ENCODE measurements at places on chromosomes 16 and 17.

DNA sequence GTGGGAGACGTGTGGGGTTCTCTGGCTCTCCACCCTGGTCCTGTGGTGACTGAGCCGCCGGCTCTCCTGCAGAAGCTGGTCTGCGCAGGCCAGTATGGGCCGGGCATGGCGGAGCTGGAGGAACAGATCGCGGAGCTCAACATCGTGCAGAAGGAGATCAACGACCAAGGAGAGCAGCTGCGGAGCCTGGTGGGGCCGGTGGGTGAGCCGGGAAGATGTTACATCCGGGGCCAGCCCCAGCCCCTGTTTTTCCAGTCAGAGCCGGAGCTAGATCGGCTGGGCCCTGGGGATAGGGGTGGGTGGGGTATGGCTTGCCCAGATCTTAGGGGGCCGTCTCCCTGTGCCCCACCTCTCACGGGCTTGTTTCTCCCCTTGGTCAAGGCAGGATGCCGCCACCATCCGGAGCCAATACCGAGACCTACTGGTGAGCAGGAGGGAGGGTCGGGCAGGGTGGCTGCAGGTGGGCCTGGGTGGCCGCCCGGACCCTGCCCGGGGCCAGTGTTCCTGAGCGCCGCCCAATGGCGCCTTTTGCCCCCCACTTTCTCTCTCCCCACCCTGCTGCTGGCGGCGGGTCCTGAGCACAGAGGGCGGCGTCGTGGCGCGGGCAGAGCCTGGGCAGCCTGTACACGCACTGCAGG lies 5.0 kb downstream of the EVPLL start:
- DNase-seq, result no peak

DNA sequence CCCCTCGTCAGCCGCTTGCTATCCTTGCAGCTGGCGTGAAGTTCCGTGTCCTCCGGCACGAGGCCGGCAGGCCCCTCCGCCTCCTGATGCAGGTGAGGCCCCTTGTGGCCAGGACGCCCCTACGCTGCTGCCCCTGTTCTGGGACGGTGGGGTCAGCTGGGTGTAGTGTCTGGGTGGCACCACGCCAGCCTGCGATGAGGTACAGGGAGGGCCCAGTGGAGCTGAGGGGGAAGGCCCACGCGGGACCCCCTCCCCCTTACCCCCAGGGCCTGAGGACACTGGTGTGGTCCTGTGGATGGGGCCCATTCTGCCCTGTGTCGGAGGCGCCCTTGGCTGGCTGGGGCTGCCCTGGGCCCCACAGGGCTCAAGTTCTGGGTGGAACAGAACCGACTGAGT lies 7.7 kb upstream of the RAB40C start:
- DNase-seq, result no peak

GRCh38 chr16:49453983-49454382 lies 80.4 kb downstream of the C16orf78 start:
- DNase-seq, result no peak

DNA sequence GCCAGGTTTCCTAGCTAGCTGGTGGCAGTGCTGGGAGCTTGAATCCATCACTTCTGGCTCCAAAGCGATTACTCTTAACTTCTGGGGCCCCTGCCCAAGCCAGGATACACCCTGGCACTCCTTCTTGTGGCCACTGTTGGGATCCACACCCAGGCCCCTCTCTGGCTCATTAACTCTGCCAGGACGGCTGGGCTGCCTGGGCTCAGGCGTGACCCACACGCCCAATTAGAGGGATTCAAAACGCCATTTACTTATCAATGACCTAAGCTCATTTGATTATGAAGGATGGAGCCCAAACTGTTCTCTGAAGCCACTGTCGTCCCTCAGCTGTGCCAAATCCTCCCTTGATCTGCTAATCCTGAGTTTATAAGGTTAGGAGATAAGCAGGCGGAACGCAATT lies 79.7 kb upstream of the BRD7 start:
- DNase-seq, result no peak

DNA sequence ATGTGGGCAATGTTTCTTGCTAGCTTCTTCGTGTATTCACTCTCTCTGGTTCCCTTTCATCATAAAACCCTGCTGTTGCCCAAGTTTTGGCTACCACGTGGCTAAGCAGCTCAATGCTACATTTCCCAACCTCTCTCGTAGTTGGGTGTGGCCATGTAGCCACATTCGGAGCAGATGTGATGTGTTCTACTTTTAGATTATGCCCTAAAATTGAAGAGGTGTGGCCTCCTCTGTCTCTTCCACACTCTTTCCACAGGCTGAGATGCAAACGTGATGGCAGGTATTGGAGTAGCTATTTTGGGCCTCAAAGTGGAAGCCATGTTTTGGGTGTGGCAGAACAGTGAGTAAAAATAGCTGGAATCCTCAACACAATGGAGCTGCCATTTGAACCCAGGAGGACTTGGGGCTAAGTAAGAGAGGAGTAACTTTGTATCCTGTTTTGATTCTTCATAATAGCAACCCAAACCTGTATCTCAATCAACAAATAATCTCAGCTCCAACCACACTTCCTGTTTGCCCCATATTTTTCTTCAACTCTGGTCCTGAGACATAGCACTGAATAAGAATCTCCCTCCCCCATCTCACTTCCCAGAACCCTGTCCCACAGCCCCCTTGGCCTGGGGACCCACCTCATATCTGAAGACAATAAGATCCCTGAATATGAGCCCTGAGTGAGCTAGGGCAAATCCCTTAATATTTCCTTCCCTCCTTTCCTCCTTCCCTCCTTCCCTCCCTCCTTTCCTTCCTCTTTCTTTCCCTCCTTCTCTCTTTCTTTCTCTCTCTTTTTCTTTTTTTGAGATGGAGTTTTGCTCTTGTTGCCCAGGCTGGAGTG lies 4.0 kb downstream of the NUPR1 start:
- DNase-seq, result peak; percentile 28

DNA sequence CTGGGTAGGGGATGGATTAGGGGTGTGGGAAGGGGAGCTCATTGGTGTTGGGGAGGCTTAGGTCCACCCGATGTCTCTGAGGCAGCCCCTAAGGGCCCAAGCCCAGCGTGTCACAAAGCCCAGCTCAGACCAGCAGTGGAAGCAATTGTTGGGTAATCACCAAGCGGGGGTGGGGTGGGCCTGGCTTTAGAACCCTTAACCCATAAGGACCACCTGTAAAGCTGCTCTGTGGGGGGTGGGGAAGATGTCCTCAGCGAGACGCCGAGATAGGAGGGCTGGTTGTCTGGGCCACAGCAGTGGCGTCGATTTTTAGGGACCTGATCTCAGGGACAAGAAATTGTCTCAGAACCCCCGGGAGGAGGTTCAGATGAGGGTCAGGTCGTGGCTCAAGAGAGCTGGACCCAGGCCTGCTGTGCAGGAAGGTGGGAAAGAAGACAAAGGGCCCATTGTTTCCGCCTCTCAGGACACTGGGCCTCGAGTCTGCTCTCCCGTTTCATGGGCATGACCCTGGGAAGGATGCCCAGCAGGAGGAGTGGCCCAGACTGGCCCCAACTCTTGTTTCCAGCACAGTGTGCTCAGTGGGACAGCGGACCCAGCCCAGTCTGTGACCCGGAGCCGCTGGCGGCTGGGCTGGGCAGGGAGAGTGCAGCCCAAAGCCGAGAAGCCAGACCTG lies 15.9 kb downstream of the ST6GALNAC2 start:
- DNase-seq, result no peak

DNA sequence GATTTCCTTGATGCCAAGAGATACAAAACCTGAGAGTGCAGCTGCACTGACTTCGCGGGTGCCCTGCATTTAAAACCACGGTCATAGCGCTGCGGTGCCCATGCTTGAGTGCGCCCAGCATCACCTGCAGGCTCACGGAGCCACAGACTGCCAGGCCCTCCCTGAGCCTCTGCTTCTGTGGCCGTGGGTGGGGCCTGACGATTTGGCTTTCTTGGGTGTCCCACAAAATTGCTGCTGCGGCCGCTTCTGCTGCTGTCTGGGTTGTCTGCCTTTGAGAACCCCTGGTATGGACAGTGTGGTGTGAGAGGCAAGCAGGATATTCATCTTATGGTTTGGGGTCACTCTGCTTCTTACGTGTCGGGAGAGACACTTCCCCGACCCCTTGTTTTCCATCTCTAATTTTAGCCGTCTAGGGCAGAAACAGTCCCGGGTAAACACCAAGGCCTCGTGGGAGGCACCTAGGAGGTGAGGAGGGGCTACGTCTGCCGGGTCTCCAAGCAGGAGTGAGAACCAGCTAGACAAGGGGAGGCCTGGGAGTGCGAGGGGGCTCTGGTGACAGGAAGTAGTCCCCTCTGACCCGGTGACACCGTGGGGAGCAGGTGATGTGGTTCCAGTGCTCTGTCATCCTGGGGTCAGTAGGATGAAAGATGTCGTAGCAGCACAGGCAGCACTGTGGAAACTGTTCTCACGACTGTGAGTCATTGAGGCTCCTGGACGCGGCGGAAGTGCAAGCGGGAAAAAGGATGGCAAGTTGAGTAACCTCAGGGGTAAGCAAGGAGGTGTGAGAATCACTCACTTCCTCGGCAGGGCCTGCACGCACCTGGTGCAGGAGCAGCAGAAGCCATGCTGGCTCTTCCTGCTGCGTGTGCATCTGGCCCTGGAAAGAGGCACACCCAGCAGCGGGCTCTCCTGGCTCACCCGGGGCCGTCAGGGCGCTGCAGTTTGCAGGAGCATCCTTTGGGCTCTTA lies 176.3 kb downstream of the RPTOR start:
- DNase-seq, result peak; percentile 17

DNA sequence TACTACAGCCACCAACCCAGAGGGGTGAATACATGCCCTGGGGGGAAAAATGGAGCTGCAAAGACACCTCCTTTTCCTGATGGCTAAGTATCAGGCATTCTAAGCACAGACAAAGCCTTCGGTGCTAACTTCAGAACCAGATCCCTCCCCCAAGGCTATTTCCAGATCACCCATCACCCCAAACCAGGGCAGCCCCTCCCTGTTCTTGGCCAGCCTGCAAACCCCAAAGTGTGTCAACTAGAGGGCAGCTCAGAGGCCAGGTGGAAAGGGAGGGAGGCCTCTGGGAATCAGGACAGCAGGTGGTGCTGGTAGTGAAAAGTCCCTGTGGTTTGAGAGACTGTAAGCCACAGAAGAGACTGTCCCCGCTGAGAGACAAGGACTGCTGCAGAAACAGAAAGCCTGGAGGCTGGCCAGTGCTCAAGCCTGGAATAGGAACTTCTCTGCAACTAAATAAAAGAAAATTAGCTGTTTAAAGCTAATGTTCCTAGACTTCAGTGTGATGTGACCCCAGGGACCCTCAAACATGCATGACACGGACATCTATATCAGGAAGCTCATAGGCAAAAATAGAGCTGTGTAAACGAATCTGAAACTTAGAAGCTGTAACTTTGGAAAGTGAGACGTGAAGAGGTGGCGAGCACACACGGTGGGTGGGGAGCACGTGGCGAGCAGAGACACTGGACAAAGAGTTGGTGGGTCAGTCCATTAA lies 9.1 kb downstream of the TUBG1 start:
- DNase-seq, result no peak

- DNase-seq, result no peak
Observed at GRCh38 chr17:20094777-20095176, 85.6 kb downstream of the SPECC1 start.
